Gastroesophageal sphincter (tissue), 4 donors: ENCODE measurements at places on chromosomes 4 and X. TPM values are rescaled to one million over a fixed set of nuclear protein-coding genes. Genes with fewer than 3 reads are reported as not detected.

FAM47A gene
- not detected for total RNA-seq

MAGEB1 gene
- total RNA-seq = not detected

DNA sequence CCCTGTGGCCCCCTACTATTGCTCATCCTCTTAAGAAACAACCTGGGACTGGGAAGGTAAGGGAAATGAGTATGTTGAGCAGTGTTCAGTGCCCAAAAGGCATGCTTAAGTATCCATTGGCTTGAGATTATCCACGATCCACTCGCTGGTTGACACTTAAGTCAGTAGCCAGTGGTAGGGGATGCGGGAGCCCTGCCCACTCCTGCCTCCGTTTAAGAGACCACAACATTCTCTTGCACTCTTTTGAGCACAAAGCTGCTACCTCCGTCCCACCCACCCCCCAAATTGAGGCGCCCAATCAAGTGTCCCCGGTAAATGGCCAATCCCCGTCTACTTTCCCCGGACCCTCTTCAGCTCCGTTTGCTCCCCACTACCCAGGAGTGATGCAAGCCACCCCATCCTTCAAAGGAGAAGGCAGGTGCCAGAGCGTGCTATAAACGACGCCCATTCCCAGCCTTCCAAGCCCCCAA is 25.0 kb downstream of the UTP14A start:
- no peak for ATAC-seq

GRCh38 chr4:88204882-88205281 is 46.4 kb upstream of the ABCG2 start:
- ATAC-seq = no peak

DNA sequence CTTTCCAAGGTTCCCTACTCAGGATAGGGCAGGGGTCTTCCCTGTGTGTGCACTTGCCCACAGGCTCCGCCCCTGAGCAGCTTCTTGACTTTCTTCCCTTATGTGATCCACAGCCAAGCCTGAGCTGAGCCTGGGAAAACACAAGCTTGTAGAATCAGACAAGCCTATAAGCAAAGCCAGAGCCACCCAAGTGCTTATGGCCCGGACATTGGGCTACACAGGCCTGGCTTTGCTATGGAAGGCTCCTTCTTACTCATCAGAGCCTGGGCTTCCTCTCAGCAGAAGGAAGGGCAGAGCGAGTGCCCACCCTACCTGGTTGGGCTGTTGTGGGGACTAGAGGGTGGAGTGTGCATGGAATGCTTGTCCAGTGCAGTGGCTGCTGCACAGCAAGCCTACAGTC is 1.3 kb upstream of the TNIP2 start:
- ATAC-seq = no peak

- no peak for ATAC-seq
These were observed 145.2 kb upstream of the FTHL17 start for GRCh38 chrX:31217084-31217483.

DNA sequence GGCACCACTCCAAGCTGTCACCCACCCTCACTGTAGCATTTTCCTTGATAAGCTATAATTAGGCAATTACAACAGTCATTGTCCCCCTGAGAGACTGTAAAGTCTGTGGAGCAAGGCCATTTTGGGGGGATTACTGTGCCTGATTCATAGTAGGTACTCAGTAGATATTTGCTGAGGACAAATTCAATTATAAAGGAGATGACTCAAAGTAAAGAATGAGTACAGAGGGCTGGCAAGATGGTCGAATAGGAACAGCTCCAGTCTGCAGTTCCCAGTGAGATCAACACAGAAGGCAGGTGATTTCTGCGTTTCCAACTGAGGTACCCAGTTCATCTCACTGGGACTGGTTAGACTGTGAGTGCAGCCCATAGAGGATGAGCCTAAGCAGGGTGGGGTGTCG is 42.0 kb downstream of the MAOB start:
- ATAC-seq = no peak

DNA sequence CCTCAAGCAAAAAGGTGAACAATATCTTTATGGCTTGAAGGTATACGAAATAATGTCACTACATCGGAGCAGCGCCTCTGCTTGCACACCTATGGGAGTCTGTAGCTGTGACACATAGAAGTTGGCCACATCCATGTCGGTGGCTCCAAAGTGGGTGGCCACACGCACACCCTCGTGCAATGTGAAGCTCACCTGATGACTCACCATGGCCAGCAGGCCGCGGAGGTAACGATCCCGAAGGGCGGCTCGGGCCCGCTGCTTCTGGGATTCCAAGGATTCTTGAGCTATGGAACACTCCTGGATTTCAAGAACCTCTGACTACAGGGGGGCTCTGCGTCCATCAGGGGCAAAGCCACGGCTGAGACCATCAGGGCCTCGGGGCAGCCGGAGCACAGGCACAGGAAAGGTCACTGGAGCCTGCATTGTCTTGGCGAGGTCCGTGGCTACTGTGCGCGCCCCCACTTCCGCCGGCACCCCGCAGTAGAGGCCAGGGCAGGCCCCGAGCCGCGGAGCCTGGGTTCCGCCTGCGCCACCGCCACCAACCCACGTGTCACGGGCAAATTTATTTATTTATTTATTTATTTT is 25.2 kb downstream of the NYX start:
- no peak for ATAC-seq

DNA sequence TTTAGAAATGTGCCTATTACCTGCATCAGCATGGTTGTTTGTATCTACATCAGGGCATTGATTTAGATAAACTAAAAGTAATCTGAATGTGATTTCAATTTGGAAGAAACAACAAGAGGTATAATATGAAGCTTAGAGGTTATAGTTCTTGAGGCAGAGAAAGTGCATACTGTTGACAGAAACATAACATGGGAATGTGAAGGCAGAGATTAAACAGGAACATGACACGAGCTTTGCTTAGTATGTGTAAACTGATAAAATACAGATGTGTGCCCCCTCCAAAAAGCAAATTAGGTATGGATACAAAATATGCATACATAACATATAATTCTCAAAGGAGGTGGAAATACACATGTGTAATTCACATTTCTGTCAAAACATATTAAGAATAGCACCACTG is 1180.2 kb upstream of the ADGRL3 start:
- no peak for ATAC-seq
